ENCODE measurements at places on chromosomes 3 and 15. TPM values are rescaled to one million over a fixed set of nuclear protein-coding genes. Genes with fewer than 3 reads are reported as not detected.

DNA sequence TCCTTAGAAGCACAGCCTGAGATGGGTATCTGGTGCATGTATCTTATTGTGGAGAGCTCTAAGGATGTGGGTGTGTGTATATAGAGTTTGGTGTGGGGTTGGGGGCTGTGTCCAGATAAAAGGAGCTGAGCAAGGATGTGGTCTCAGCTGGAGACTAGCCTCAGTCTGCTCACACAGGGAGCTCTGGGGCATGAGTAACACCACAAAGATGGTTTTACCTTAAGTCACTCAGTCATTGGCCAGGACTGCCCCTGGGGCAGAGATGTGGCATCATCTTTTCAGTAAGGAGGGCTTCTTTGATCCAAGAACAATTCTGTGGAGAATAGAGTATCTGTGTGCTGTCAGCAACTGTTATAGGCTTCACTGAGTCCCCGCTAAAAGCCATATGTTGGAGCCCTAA lies 163.4 kb upstream of the NUDT16 start:
- DNase-seq, result no peak

GRCh38 chr15:85929786-85930185 lies 135.1 kb upstream of the KLHL25 start:
- no peak for DNase-seq

GRCh38 chr15:62067448-62068044 lies 769 bp downstream of the C2CD4A start:
- DNase-seq, result no peak

DNA sequence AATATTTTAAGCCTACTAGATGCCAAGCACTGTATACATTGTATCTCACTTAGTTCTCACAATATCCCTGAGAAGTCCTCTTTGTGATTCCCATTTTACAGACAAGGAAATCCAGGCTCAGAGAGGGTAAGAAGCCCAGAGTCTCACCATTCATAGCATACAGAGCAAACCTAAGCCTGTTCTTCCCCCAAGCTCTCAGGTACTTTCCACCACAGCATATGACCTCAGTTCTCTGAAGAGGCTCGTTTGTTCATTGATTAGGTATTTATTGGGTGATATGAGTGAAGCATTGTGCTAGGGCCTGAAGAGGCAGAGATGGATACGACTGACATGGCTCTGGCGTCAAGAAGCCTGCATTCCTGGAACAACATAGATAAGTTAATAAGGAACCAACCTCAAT lies 310.9 kb upstream of the UMPS start:
- DNase-seq, result no peak

The IL5RA gene
- total RNA-seq, result 0.14 TPM

DNA sequence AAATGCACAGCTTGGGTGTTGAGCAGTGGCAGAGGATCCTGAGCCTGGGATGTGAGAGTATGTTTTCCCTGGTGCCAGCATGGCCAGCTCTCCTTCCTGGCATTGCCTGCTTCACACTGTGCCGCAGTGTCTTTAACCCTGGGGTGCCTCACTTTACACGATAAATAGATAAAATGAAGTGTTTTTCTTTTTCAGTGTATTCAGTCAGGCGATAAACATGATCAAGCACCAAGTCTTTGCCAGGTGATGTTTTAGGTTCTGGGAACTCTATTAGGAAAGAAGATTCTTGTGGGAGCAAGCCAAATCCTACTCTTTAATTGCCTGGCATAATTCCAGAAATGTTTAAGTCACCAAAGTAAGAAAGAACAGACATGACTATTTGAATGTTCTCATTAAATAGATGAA lies 14.0 kb downstream of the ABHD6 start:
- DNase-seq, result no peak

The FBXO40 gene
- not detected for total RNA-seq

DNA sequence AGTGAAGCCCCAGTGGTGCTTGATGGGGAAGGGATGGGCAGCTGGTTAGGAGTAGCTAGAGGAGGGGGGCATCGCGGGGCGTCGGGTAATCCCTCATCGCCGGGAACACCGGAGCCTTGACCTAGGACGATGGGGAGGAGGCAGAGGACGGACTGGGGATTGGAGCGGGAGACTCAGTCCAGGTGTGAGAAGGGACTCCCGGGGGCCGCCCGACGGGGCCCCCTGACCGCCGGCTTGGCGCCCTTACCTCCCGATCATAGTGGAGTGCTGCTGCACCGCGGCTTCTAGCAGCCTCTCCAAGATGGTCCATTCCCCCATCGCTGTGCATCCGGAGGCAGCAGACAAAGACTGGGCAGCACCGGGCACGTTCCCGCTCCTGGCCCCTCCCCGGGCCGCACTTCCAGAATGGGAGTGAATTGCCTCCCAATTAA lies 612 bp downstream of the GJD2 start:
- DNase-seq, result no peak

DNA sequence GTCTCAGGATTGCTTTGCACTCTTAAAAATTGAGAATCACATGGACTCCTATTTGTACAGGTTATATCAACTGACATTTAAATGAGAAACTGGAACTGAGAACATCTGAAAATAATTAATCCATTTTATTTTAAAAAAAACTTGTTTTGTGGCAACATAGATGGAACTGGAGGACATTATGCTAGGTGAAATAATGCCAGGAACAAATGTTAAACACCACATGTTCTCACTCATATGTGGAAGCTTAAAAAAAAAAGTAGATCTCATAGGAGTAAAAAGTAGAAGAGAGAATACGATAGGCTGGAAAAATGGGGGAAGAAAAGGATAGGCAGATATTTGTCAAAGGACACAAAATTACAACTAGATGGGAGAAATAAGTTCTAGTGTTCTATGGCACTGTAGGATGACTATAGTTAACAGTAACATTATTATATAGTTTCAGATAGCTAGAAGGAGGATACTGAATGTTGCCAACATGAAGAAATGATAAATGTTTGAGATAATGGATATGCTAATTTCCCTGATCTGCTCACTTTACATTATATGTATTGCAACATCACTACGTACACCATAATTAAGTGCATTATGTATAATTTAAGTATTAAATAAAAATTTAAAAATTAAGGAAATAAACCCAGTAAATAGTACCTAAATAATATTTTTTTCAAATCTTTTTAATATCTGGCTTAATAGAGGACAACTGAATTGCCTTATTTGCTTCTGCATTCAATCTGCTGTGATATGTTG lies 100.5 kb upstream of the TSPAN3 start:
- DNase-seq, result no peak

Data from type B pancreatic cell (in vitro differentiated cells).